ENCODE measurements at places on chromosomes 3 and 15.

- DNase-seq = no peak
These were observed 10.7 kb downstream of the ITGB5 start for GRCh38 chr3:124876401-124876878.

- no peak for DNase-seq
These were observed 73.5 kb downstream of the TRAK1 start for GRCh38 chr3:42164656-42165055.

DNA sequence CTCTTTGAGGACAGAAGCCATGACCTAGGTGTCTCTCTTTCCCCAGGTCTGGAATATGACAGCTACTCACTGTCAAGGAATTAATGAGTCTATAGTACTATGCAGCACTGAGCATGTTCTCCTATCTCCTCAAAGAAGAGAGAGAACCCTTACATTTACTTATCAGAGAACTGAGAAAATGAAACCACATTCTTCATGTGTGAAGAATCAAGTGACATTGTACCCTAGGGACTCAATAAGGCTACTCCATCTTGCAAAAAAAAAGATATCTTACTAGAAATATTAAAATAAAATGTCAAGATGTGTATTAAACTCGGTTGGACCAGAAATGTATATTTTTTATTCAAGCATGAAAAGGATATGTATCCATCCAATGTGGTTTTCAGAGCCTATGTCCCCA is 133.2 kb upstream of the COL8A1 start:
- no peak for DNase-seq

DNA sequence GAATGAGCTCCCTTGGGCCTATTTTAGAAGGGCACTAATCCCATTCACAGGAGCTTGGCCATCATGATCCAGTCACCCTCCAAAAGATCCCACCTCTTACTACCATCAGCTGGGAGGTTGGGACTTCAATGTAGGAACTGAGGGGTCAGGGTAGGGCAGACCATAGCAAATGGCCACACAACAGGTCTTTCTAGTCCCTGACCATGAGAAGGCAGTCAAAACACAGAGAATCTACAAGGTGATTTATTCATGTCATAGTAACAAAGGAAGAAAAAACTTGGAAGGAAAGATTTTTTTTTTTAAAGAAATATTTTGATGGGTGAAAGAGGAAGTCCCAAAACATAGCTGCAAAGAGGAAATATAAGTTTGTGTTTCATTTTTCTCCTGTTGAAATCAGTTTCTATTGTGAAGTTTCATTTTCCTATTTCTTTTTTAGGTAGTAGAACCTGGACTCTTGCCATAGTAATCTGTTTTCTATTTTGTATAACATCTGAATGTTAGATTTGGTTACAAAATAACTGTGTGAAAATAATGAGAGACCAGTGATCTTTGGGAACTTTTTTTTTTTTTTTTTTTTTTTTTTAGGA is 23.5 kb upstream of the TNFSF10 start:
- DNase-seq = no peak

DNA sequence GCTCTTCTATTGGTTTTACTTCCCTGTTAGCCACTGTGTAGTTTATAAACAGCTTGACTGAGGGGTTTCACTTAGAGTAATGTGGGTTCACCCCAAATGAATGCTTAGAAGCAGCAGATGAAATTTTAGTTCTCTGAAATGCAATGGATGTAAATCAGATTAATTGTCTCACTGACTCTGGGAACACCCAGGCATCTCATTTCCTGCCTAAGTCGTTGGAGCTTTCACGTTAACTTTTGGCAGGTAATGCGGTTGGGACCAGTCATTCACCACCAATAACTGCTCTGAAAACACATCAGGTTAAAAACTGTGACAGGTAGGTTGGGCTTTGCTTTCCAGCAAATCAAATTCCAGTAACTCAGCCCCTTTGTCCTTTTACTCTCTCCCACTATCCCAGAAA is 775.4 kb downstream of the NTRK3 start:
- DNase-seq = no peak

DNA sequence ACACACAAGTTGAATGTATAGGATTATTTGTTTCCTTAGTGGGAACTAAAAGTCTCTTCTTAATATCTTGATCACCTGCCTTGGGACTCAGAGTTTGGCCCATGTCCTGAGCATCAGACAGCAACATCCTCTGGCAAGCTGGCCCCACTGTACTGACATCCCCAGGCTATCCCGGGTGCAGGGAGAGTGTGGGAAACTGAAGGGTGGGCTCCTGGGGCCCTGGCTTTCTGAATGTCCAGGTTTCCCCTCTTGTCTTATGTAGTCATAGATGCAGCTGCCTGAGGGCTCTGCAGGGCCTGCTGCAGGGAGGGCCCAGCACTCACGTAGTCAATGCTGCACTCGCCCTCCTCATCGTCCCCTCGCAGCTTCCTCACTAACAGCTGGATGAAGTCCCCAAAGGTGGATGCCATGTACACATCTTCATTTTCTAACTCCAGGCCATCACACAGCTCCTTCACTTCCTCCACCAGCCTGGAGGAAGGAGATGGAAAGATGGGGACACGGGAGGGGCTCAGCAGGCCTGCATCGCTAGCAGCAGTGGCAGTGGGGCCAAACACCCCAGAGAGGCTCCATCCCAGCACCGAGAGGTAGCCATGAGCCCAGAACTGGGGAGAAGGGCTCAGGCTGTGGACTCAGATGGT is 42.8 kb downstream of the ALDH1L1 start:
- DNase-seq = no peak

- no peak for DNase-seq
These were observed 41.9 kb downstream of the ZNF621 start for GRCh38 chr3:40566694-40567093.

DNA sequence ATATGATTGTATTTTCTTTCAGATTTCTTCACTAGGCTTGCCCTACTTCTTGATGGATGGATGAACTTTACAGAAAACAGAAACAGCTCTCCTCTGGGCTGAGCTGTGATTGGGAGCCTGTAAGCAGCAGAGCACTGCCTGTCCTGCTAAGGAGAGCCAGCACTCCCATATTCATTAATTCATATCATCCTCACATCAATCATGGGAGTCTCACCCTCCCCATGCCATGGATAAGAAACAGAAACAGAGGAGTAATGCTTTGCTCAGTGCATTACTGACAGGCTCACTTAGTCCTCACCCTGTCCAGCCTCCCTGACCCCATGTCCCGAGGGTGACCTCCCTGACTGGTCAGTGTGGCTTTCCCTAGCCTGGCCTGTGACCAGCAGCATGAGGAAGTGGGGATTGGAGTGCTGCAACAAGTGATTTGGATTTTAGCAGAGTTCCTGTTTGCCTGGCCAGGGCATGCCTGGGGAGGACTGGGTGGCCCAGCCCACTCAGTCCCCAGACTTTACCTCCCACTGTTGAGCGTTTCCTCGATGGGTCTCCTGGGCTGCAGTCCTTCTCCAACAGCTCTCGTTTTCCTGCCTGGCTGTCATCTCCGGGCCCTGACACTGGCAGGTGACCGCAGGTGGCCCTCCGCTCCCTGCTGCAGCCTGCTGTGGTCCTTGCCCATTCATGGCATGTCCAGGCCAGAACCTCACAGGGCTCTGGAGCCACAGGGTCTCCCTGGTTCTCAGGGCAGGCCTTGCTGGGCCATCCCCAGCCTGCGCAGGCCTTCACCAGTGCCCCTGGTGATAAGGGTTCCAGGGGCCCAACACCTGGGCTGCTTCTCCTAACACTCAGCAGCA is 1.3 kb upstream of the TMIE start:
- DNase-seq = no peak

- no peak for DNase-seq
These were observed 164.8 kb upstream of the CBLB start for GRCh38 chr3:106033654-106034053.

GRCh38 chr3:152786977-152787681 is 47.8 kb upstream of the P2RY1 start:
- no peak for DNase-seq

GRCh38 chr3:142502187-142502985 is 54.5 kb upstream of the XRN1 start:
- no peak for DNase-seq

- DNase-seq = peak; percentile 5
These were observed 353.3 kb upstream of the SUCLG2 start for GRCh38 chr3:68007621-68008226.

- no peak for DNase-seq
These were observed 657.1 kb downstream of the GRM7 start for GRCh38 chr3:7518026-7518425.

GRCh38 chr15:57720867-57721266 is 14.4 kb downstream of the POLR2M start:
- DNase-seq = no peak

- no peak for DNase-seq
These were observed 5.2 kb downstream of the PRKCD start for GRCh38 chr3:53166206-53166605.

GRCh38 chr3:13268120-13268519 is 152.0 kb downstream of the NUP210 start:
- no peak for DNase-seq

DNA sequence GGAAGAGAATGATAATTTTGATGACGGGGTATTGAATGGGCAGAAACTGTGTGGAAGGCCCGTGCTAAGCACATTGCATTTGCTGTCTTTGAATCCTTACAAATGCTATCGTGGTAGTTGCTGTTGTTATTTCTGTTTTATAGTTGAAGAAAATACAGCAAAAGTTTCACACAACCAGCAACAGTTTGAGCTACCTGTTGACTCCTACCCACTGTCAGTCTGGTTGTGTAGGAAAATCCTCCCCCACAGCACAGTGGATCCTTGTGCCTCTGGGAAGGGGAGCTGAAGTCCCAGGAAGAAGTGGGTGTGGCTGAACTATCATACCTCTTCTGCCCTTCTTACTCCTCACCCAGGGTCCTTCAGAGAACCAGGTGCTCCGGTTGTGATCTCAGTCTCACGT is 29.4 kb downstream of the MRAS start:
- DNase-seq = no peak

- DNase-seq = no peak
These were observed 50.2 kb upstream of the CCR4 start for GRCh38 chr3:32901005-32901932.

GRCh38 chr3:22360970-22361369 is 610.0 kb upstream of the ZNF385D start:
- DNase-seq = no peak

- no peak for DNase-seq
These were observed 130.9 kb upstream of the RGMA start for GRCh38 chr15:93219859-93220420.

DNA sequence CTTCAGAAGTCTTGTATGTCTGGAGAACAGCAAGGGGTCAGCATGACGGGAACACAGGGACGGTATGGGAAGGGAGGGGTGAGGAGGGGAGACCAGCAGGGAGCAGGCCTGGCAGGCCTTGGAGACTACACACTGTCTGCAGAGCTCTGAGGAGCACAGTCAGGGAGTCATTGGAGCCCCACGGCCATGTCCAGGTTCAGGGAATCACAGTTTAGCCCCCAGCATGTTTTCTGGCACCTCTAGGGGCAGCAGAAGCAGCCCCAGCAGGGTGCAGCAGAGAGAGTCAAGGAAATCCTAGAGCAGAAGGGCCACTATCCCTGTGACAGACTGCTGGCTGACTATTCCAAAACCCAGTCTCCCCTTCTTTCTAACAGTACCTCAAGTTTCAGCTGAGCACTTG is 3.2 kb downstream of the LAMP3 start:
- DNase-seq = no peak

- DNase-seq = no peak
These were observed 86.4 kb downstream of the TIGIT start for GRCh38 chr3:114380233-114380651.

GRCh38 chr3:117553461-117553860 is 843.9 kb downstream of the TUSC7 start:
- no peak for DNase-seq

DNA sequence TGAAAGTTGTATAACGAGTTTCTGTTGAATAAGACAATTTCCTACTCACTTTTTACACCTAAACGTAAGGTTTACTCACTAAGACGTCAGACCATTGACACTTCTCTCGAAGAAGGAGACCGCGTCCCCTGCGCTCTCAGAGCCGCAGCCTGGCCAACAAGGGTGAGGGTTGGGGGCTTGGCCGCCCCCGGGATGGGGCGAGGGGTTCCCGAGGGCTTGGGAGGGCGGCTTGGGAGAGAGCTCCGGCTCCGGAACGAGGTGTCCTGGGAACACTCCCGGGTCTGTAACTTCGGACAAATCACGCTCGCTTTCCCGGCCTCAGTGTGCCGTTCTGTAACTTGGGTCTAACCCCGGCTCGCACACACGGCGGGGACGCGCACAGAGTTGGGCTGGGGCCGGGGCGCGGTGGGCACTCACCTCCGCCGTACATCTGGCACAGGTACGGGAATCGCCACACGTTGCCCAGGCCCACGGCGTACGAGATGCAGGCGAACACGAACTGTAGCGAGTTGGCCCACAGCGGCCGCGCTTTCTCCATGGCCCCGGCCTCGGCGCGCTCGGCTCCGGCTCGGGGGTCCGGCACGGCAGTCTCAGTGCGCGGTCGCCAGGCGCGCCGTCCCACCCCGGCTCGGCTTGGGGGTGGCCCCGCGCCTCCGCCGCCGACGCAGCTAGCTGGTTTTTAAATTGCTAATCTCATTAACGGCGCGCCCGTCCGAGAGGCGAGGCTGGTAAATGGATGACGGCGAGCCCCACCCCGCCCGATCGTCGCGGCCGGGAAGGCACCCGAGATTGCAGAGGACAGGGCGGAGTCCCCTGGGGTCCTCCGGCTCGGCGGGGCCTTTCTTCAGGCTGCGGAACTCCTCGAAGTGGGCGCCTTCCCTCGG is at the start of gene SLC6A20:
Gene SLC6A20, minus strand, starts transcription at position 655 of the 884 bp plus-strand sequence. Its CDS starts 117 bp downstream, at position 538.
- DNase-seq = no peak

DNA sequence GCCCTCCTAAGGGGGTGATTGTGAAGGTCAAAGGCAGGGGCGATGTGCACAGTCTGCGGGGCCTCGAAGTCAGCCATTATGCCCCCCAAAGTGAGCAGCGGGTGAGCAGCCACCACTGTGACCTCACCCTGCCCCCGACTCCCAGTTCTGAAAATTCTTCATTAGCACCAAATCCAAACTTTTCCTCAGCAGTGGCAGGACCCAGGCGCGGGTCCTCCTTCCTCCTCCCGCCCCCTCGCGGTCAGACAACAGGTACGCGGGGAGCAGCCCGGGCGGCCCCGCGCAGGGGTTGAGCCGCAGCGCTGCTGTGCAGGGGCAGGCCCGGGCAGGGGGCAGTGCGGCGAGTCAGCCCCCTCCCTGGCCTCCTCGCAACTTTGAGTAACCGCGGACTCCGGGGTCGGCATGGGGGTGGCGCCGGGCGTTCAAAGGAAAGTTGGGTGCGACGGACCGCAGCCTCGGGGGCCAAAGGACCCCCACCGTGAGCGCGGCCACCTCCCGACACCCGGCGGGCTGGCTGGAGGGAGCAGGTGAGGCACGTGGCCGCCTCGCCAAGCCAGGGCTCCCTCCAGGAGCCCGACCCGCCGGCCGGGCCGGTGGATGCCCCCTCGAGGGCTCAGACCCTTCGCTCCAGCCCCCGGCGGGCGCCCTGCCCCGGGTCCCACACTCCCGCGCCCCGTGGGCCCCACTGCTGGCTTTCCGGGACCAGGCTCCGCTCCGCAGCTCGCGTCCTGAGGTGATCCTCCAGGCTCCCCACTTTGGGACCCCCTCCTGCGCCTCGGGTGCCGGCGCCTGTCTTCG is 49.4 kb upstream of the CCDC174 start:
- DNase-seq = no peak

- DNase-seq = no peak
These were observed 84.5 kb downstream of the MITF start for GRCh38 chr3:69823743-69824142.
